ENCODE measurements at places on chromosomes 4 and X.

GRCh38 chrX:74579597-74580198 lies 34.7 kb downstream of the RLIM start:
- H3K27ac ChIP-seq = no peak overlapping the region
- no peaks in the 10 kb centered on the region for H3K36me3 ChIP-seq
- no peaks in the 10 kb centered on the region for H3K4me1 ChIP-seq
- DNase-seq = no peak
- H3K27me3 ChIP-seq = no peaks in the 10 kb centered on the region

GRCh38 chr4:152161676-152162330 lies 374.1 kb downstream of the FBXW7 start:
- H3K4me1 ChIP-seq = no peaks in the 10 kb centered on the region
- no peaks in the 10 kb centered on the region for H3K27me3 ChIP-seq
- H3K4me3 ChIP-seq = no peak overlapping the region
- no peak for DNase-seq

DNA sequence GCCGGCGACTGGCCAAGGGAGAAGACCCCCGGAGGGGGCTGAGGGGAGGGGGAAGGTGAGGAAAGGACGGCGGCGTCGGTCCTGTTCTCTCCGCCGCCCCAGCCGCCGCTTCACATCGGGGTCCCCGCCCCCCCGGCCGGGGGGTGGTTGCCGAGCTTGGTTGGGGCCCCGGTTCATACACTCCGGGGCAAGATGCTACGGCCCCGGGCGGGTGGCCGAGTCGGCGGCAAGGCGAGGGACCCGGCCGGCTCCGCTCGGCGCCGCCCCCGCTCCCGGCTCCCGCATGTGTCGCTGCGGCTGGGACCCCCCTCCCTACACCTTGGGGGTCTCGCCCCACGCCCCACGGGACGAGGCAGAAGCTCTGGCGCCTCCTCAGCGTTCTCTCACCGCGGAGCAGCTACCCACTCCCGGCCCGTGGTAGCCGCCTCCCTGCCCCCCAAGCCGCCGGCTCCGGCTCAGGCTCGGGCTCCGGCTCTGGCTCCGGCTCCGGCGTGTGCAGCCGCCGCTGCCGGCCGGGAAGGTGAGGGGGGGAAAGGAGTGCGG lies 461 bp downstream of the FBXW7 start:
- H3K27me3 ChIP-seq = no peaks in the 10 kb centered on the region
- H3K4me1 ChIP-seq = peaks cover 1% of the 10 kb centered on the region
- peak overlapping the region; percentile 92 for H3K27ac ChIP-seq

GRCh38 chrX:112148397-112148796 lies 65.8 kb upstream of the TRPC5 start:
- no peak overlapping the region for H3K27ac ChIP-seq
- H3K36me3 ChIP-seq = no peaks in the 10 kb centered on the region
- H3K4me1 ChIP-seq = no peaks in the 10 kb centered on the region
- no peaks in the 10 kb centered on the region for H3K27me3 ChIP-seq
- no peak overlapping the region for H3K4me3 ChIP-seq

GRCh38 chr4:710116-710515 lies 4.5 kb downstream of the PCGF3 start:
- no peaks in the 10 kb centered on the region for H3K27me3 ChIP-seq
- H3K27ac ChIP-seq = no peak overlapping the region
- no peak overlapping the region for H3K4me3 ChIP-seq
- peaks cover 23% of the 10 kb centered on the region for H3K4me1 ChIP-seq
- H3K36me3 ChIP-seq = no peaks in the 10 kb centered on the region

DNA sequence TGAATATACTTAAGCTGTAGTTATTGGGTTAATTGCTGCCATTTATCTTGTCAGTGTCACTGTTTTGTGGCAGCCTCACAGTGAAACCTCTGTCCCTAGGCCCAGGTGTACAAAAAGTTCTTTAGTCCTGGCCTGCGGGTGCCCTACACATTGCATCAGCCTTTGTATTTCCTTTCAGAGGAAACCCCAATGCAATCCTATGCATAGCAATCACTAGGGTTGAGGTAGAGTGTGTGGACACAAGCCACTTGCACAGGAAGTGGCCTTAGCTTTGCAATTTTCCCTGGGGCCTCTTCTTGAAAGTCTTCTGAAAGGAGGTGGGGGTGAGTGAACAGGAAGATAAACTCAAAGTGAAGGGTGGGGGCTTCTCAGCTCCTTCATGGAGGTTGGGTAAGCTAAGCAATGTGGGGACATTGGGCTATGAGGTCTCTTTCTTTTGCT lies 27.8 kb downstream of the VSIG4 start:
- H3K4me1 ChIP-seq = no peaks in the 10 kb centered on the region
- no peaks in the 10 kb centered on the region for H3K27me3 ChIP-seq
- H3K27ac ChIP-seq = no peak overlapping the region
- DNase-seq = no peak
- H3K36me3 ChIP-seq = no peaks in the 10 kb centered on the region
- H3K4me3 ChIP-seq = no peak overlapping the region

DNA sequence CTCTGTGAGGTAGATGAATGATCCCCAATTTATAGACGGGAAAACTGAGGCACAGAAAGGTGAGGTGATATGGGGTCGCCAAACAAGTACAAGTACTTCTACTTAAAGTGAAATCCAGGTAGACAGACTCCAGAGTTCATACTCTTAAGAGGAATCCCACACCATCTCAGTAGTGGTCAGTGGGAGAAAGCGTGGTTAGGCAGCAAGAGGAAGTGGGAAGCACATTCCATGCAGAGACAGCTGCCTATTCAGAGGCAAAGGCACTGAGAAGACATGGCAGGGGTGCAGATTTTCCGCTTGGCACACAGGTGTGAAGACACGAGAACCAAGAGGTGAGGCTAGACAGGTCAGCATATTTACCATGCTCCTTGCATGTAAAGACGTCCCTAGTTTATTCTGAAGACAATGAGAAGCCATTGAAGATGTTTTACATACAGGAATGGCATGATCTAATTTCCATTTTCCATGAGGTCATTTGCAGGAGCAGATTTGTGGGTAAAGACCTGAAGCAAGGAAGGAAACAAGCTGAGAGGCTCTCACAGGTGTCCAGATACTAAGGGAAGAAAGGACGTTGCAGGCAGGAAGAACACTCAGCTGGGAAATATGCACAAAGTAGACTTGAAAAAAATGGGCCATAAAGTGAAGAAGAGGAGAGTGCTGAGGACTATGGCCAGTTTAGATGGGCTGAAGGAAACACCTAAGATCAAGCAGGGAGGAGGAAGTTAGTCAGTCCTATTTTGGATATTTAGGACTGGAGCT lies 17.3 kb upstream of the CLNK start:
- no peaks in the 10 kb centered on the region for H3K36me3 ChIP-seq
- peaks cover 4% of the 10 kb centered on the region for H3K4me1 ChIP-seq
- H3K4me3 ChIP-seq = no peak overlapping the region
- no peak for DNase-seq

GRCh38 chr4:17934286-17934685 lies 87.3 kb downstream of the LCORL start:
- H3K4me3 ChIP-seq = no peak overlapping the region
- no peaks in the 10 kb centered on the region for H3K4me1 ChIP-seq
- H3K27me3 ChIP-seq = no peaks in the 10 kb centered on the region
- H3K27ac ChIP-seq = no peak overlapping the region
- H3K36me3 ChIP-seq = no peaks in the 10 kb centered on the region
- DNase-seq = no peak

GRCh38 chrX:1283741-1284140 lies 15.1 kb downstream of the CSF2RA start:
- H3K36me3 ChIP-seq = no peaks in the 10 kb centered on the region
- H3K4me3 ChIP-seq = no peak overlapping the region
- no peak overlapping the region for H3K27ac ChIP-seq
- no peaks in the 10 kb centered on the region for H3K4me1 ChIP-seq
- DNase-seq = no peak
- no peaks in the 10 kb centered on the region for H3K27me3 ChIP-seq

DNA sequence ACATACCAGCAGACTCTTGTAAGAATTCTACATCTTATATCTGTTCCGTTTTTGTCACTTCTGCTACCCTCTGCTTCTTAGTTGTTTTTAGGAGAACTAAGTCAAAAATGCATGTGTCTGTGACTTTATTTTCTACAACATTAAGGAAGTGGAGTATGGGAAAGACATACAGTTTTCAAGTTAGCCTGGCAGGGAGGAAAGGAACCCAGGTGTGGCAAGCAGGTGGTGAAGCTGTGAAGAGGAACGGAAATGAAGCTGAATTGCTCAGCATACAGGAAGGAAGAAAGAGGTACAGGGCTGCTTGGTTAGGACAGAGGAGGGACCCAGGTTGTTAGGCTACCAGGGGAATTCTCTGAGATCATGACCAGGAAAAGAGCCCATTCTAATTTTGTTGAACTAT lies 9.4 kb downstream of the GPRIN3 start:
- no peak overlapping the region for H3K27ac ChIP-seq
- no peaks in the 10 kb centered on the region for H3K27me3 ChIP-seq
- no peaks in the 10 kb centered on the region for H3K36me3 ChIP-seq
- no peak for DNase-seq

- peaks cover 27% of the 10 kb centered on the region for H3K4me1 ChIP-seq
- H3K27me3 ChIP-seq = no peaks in the 10 kb centered on the region
- no peaks in the 10 kb centered on the region for H3K36me3 ChIP-seq
- H3K4me3 ChIP-seq = peak overlapping the region; percentile 34
- H3K27ac ChIP-seq = no peak overlapping the region
These were observed 105.6 kb upstream of the MYOZ2 start for GRCh38 chr4:119029847-119030535.

DNA sequence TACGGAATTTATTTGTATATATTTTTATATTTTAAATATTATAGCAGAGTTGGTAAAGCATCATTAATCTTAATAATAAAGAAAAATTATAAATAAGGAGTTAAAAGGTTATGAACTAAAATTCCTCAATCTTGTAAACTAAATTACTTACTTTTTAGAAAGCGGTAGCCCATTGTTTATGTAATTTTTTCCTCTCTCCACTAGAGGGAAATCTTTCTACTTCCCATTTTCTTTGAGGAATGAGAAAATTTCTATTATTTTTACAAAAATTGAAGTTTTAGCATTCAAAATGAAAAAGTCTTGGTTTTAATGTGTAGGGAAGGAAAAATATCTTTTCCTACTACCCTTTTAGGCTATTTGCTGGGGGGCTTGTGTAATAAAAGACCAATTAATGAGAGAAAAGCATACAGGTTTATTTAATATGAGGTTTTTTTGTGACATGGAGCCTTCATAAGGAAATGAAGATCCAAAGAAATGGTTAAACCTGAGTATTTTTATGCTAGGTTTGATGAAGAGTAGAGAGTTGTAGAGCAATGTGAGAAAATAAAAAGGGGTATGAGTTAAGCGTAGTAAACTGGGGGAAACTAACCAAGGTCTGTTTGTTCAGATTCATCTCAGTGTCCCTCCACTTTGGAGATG lies 68.7 kb upstream of the ADAD1 start:
- H3K27ac ChIP-seq = no peak overlapping the region
- no peak overlapping the region for H3K4me3 ChIP-seq
- no peak for DNase-seq

DNA sequence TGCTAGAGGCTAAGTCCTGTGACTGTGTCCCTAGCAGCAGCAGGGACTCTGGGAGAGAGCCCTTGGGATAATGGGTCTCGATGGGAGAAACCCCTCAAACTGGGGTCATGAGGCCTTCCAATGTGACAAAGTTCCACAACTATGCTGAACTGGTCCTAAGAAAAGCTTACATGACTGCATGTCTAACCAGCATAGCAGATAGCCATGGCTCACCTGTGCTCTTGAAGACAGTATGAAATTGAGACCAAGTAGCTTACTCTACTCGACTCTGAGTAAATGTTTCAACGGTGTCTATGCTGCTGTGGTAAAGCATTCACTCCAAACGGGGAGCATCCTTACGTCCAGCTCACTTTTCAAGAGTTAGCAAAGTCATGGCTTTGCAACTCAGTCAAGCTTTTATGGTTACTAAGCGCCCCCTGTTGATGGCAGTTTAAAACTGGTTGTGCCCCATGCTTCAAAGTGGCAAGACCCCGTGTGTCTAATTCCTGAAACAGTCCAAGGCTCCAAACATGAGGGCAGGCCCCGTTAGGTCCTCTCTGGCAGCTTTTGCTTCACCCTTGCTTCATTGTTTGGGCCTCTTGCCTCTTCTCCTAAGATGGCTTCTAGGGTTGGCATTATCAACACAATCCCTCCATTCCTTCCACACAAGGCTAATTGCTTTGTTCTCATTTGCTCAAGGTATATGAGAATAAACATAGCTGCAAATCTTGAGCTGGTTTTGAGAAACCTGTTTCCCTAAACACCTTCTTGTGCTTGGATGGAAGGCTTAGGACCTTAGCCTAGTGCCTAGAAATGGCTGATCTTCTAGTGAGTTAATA lies 46.6 kb downstream of the CCNG2 start:
- no peaks in the 10 kb centered on the region for H3K4me1 ChIP-seq
- DNase-seq = peak; percentile 48
- no peak overlapping the region for H3K27ac ChIP-seq
- H3K27me3 ChIP-seq = no peaks in the 10 kb centered on the region

GRCh38 chr4:144410230-144410783 lies 235.6 kb upstream of the HHIP start:
- no peak overlapping the region for H3K4me3 ChIP-seq
- H3K27ac ChIP-seq = no peak overlapping the region

- no peaks in the 10 kb centered on the region for H3K4me1 ChIP-seq
- no peaks in the 10 kb centered on the region for H3K36me3 ChIP-seq
- no peak overlapping the region for H3K4me3 ChIP-seq
- DNase-seq = no peak
These were observed 2016.8 kb upstream of the IGFBP7 start for GRCh38 chr4:59127006-59127405.

- H3K36me3 ChIP-seq = no peaks in the 10 kb centered on the region
- DNase-seq = no peak
- H3K27me3 ChIP-seq = no peaks in the 10 kb centered on the region
These were observed 42.5 kb downstream of the MAMLD1 start for GRCh38 chrX:150405576-150405975.

GRCh38 chr4:118981171-118981838 lies 92.7 kb downstream of the SYNPO2 start:
- H3K27me3 ChIP-seq = no peaks in the 10 kb centered on the region
- no peaks in the 10 kb centered on the region for H3K36me3 ChIP-seq
- no peak for DNase-seq
- H3K27ac ChIP-seq = no peak overlapping the region
- H3K4me1 ChIP-seq = peaks cover 8% of the 10 kb centered on the region
- H3K4me3 ChIP-seq = no peak overlapping the region

- H3K27me3 ChIP-seq = no peaks in the 10 kb centered on the region
- H3K27ac ChIP-seq = no peak overlapping the region
- H3K36me3 ChIP-seq = no peaks in the 10 kb centered on the region
- no peak for DNase-seq
- H3K4me3 ChIP-seq = no peak overlapping the region
These were observed 317.9 kb downstream of the OPHN1 start for GRCh38 chrX:68115371-68115770.

DNA sequence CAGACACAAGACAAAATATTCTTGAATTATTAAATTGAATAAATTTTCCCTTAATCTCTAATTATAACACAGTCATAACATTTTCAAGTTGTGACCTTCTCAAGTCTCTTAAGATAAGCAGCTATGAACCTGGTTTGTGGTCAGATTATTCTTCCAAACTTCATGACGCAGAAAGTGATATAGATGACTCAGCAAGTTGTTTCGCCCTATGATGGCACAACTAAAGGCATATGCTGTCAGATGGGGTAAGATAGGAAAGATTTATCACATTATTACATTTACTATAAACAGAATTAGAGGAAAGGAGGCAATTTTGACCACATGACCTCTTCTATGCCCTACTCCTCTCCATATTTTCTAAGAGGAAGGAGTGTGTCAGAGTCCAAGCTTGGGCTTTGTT lies 4.6 kb upstream of the DCAF12L2 start:
- H3K4me1 ChIP-seq = no peaks in the 10 kb centered on the region
- H3K27ac ChIP-seq = no peak overlapping the region
- no peaks in the 10 kb centered on the region for H3K36me3 ChIP-seq
- no peak overlapping the region for H3K4me3 ChIP-seq
- no peaks in the 10 kb centered on the region for H3K27me3 ChIP-seq
- no peak for DNase-seq

GRCh38 chrX:701673-702072 lies 71.1 kb downstream of the SHOX start:
- no peak for DNase-seq
- no peaks in the 10 kb centered on the region for H3K4me1 ChIP-seq
- H3K4me3 ChIP-seq = no peak overlapping the region
- H3K27me3 ChIP-seq = no peaks in the 10 kb centered on the region

Data from ovary (tissue), 10 donors.